CD4-positive, alpha-beta T cell (primary cell): ENCODE measurements at places on chromosomes 2 and 18.

GRCh38 chr18:13420969-13421686 lies 202.6 kb downstream of the LDLRAD4 start:
- peak; percentile 9 for DNase-seq

DNA sequence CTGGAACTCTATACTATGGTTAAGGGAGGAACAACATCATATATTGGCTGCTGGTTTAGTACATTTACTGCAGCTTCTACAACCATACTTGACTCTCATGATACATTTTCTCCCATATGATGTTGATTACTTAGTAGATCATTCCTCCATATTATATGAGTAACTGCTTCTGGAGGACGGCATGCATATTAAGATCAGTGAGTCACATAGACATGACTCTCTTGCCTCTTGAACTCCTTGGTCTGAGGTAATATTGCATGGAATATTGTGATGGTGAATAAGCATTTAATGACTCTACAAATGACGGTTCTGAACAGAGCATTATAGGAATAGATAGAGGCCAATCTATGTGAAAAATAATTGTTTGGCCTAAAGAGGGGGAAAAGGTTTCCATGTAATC lies 418.8 kb upstream of the SPHKAP start:
- DNase-seq, result no peak

GRCh38 chr2:78977661-78978145 lies 47.8 kb upstream of the REG3G start:
- no peak for DNase-seq

DNA sequence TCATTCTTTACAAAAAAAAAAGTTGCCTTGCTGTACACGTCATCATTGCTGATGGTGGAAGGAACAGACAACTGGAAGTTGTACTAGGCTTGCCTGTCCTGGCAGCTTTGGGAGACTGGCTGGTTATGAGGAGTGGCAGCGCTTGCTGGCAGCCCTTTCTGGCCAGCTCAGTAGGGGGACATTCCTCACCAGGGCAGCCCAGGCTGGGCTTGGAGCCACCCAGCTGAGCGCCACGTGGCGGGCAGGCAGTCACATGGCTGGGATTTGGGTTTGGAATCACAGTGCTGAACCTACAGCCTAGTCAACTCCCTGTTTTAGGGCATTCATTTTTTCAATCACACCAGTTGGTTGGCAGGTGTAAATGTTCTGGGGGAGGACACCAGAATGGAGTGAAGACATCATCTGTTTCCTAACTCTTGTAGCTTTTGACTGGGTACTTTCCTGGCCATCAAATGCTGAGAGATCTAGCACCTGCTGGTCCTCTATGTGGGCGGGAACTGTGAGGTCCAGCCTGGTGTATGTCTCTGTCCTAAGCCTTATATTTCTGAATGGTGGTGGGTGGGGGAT lies 139.3 kb downstream of the SETBP1 start:
- no peak for DNase-seq

DNA sequence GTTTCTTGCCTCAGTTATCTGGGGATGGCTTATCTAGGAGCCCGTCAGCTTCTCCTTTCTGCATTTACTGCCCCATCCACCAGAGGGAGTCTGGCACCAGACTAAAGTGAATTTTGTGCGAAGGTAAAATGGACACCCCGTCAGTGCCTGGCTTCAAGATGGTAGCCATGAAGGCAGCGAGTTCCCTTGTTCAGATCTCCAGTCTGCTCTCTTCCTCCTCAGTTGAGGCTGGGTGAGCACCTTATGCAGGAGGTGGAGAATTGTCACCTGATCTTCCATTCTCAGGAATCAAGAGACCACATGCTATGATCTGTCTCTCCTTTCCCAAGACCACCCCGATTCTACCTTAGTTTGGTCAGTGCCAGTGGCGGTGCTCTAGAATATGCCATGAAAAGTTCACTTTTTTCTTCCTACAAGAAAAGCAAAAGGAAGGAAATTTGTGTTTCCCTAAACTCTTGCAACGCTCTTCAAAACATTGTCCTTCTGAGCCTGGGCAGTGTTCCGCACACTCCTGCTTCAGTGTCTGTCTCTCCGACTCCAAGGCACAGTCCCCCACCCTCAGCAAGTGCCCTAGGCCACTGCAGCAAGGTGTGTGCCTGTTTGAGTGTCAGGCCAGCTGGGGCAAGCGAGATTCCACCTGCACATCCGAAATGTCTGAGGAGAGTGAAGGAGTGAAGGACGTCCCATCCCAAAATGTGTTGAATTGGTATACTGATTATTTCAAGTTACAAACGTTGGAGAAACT lies 168.6 kb downstream of the SS18 start:
- peak; percentile 2 for DNase-seq

- DNase-seq, result no peak
These were observed 1474.0 kb upstream of the TMEFF2 start for GRCh38 chr2:193668557-193669323.

DNA sequence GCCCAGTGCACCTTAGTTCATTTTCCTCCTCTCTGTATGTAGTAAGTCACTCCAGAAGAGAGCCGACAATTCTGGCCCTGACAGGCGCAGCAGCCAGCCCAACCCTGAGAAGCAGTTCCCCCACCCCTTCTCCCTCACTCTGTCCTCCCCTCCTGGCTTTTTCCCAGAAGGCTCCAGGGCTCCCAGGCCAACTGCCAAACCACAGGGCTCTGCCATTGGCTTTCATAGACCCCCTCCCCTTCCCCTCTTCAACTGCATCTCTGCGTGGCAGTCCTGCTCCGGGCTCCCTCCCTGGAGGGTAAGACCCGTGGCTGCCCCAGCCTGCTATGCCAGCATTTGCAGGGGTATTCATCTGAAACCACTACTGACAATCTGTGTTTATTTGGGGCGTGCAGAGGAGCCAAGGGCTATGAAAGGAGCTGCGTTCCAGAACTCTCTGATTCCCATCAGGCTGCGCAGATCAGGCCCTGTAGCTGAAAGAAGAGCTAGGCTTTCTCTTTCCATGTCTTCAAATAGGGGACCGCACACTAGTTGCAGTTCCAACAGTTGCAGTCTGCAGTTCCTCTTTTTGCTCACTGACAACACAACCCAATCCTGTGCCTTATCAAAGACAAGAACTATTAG lies 388.6 kb upstream of the TNP1 start:
- no peak for DNase-seq

DNA sequence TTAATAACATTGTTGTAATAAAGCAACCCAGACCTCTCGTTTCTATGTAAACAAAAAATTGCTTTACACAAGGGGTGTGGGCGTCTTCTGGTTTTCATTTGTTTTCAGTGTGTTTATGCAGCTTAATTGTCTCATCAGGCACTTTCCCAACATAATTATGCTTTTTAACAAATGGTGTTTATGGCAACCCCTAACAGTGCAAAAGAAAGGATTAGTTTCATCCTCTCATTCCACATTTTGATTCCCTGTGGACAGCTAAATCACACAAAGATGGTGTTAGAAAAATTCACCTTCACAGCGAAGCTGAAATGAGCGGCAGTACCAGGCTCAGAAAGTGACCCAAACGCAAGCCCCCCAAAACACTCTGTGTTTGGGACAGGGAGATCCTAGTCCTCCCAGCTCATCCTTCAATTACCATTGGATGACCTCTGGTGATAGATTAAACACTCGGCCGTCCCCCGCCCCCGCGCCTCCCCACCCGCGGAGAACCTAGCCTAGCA lies 724 bp downstream of the FTCDNL1 start:
- no peak for DNase-seq

GRCh38 chr2:134232868-134233727 lies 20.8 kb upstream of the MGAT5 start:
- no peak for DNase-seq

DNA sequence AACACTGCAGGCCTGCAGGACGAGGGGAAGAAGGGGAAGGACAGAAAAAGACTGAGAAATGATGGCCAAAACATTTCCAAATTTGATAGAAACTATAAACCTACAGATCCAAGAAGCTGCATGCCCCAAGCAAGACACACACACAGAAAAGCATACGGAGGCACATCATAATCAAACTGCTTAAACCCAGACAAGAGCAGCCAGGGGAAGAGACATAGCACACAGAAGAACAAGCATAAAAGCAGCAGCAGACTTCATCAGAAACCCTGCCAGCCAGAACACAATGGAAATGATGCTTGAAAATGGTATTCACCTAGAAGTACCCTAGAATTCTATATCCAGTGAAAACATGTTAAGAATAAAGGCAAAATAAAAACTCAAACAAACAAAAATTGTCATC lies 57.2 kb upstream of the RNU4ATAC start:
- no peak for DNase-seq
